Stimulated activated CD8-positive, alpha-beta memory T cell treated with anti-CD3 and anti-CD28 coated beads, Interleukin-15, amount 100 ng/mL, for 24 hours (primary cell): ENCODE measurements at places on chromosomes 13 and 19.

GRCh38 chr13:46507981-46508380 is 45.0 kb upstream of the LRCH1 start:
- no peak for DNase-seq

GRCh38 chr19:4780860-4781259 is 10.7 kb upstream of the FEM1A start:
- no peak for DNase-seq

DNA sequence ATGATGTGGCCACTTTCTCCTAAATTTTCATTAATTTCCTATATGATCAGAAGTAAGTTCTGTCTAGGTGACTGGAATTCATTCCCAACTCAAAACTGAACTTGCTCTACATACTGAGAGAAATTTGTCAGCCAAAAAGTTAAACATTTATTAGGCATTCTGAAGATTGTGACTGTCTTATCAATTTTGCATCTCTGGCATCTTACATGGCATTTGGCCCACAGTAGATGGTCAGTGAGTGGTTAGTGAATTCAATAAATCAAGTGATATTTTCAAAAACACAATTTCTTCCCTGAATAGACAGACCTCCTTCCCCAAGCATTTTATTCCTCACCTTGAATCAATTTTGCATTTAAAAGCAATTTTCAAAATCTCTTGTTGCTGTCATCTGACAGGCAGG is 363.2 kb upstream of the NBEA start:
- no peak for DNase-seq

GRCh38 chr19:1172353-1173158 is 1.5 kb downstream of the SBNO2 start:
- no peak for DNase-seq

DNA sequence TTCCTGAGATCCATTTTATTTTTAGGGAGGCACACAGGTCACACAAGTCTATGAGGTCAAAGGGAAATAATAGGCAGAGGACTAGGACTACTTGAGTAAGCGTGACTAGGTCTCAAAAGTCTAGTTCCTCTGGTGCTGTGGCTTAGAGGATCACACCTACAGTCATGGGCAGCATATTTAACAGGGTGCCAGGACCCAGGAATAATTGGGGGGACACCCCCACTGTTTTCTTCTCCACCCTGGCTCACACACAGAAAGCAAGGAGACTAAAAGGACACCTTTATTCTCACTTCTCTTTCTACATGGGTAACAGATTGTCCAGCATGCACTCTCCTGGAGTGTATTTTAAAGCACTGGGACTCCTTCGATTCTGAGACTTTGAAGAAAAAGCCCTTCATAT is 26.2 kb downstream of the OXGR1 start:
- no peak for DNase-seq

DNA sequence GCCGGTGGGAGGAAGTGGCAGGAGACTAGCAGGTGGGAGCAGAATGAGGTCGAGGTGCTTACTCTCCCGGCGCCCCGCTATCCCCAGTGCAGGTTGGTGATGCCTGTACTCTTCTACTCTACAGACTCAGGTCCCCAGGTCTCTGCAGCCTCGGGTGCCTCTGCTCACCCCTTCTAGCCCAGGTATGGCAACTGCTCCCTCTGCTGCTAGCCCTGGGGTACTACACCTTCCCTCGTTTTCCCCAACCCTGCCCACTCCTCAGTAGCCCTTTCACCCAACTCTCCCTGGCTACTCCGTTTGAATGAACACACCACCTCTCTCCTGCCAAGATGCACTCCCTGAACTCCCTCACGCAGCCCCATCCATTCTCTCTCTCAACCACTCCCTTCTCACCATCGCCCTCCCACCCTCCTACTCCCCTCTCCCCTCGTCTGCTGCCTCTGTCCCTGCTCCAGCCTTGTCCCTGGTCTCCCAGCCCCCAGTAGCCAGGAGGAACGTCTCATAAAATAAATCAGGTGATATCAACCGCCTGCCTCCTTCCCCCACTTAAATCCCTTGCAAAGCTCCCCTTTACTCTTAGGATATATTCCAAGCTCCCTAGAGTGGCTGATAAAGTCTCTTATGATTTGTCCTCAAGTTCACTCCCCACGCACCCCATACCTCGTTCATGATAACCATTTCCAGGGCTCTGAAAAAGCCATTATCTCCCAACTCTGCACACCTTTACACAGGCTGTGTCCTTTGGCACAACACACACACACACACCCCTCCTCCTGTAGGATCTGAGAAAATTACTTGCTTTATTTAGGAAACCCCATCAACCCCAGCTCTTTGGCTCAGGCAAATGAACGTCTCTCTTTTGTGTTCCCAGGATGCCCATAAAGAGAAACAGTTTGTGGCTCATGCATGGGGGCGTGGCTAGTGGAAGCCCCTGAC is 8.2 kb upstream of the MEIS3 start:
- DNase-seq, result peak; percentile 42

- no peak for DNase-seq
These were observed 16.1 kb downstream of the COL4A1 start for GRCh38 chr13:110290826-110291225.

GRCh38 chr13:113963376-113963775 is 10.5 kb downstream of the C13orf46 start:
- no peak for DNase-seq

- DNase-seq, result no peak
These were observed 434.4 kb upstream of the NBEA start for GRCh38 chr13:34507630-34508029.

GRCh38 chr13:24491845-24492244 is 20.7 kb downstream of the PARP4 start:
- no peak for DNase-seq

DNA sequence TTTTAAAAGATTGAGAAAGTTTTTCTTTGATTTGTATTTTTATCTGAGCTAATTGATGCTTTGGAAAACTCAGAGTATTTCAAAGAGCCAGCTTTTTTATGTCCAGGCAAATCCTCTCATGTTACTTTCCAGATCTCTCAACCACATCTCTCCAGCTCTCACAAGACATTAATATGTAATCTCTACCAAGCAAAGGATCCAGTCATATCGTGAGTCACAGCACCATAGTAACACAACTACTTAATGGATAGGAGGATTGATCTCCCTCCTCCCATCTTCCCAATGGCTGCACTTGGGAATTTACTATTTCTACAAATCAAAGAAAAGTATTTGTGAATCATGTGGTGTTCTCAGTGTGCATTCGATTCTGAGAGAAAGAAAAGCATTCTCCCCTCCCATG is 63.3 kb downstream of the POU4F1 start:
- no peak for DNase-seq

GRCh38 chr19:5334824-5335500 is 5.7 kb downstream of the PTPRS start:
- DNase-seq, result no peak

GRCh38 chr19:42042455-42043170 is 27.4 kb downstream of the GRIK5 start:
- no peak for DNase-seq
